ENCODE measurements at places on chromosomes 16 and 17. TPM values are rescaled to one million over a fixed set of nuclear protein-coding genes. Genes with fewer than 3 reads are reported as not detected.

GRCh38 chr16:52489894-52490293, 57.0 kb downstream of the TOX3 start:
- DNase-seq: no peak
- no peak overlapping the region for H3K27ac ChIP-seq
- no peak overlapping the region for H3K4me3 ChIP-seq
- H3K27me3 ChIP-seq: no peaks in the 10 kb centered on the region
- H3K4me1 ChIP-seq: no peaks in the 10 kb centered on the region
- no peaks in the 10 kb centered on the region for H3K36me3 ChIP-seq

WFDC1 gene
- not detected for total RNA-seq

KRTAP16-1 gene
- total RNA-seq: 0.16 TPM

SLC16A6 gene
- total RNA-seq: 20.9 TPM

DNA sequence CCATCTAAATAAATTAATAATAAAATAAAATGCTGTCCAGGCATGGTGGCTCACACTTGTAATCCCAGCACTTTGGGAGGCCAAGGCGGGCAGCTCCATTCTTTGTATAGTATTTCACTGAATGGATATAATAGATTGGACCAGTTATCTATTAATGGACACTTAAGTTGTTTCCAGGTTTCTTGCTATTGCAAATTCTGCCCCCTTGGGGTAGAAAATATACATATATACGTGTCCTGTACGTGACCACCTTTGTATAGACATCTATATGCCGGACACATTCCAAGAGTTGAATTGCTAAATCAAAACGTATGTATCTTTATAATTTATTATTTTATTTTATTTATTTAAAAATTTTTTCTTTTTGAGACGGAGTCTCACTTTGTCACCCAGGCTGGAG, 3.9 kb upstream of the EXOC7 start:
- no peak overlapping the region for H3K4me3 ChIP-seq
- H3K27me3 ChIP-seq: no peaks in the 10 kb centered on the region

GRCh38 chr16:89324056-89325010, 106.8 kb downstream of the ZNF778 start:
- no peaks in the 10 kb centered on the region for H3K27me3 ChIP-seq
- peaks cover 8% of the 10 kb centered on the region for H3K36me3 ChIP-seq
- no peak overlapping the region for H3K4me3 ChIP-seq
- H3K27ac ChIP-seq: no peak overlapping the region

ASIC2 gene
- total RNA-seq: not detected

- no peak overlapping the region for H3K4me3 ChIP-seq
- H3K27ac ChIP-seq: no peak overlapping the region
- no peaks in the 10 kb centered on the region for H3K4me1 ChIP-seq
Measured at GRCh38 chr16:78200623-78201096, 101.2 kb downstream of the WWOX start.

- H3K36me3 ChIP-seq: peaks cover 33% of the 10 kb centered on the region
- H3K4me1 ChIP-seq: no peaks in the 10 kb centered on the region
- H3K4me3 ChIP-seq: no peak overlapping the region
- no peak for DNase-seq
- H3K27ac ChIP-seq: no peak overlapping the region
Measured at GRCh38 chr17:30519166-30519565, 42.0 kb downstream of the GOSR1 start.

ZACN gene
- 0.80 TPM for total RNA-seq

DNA sequence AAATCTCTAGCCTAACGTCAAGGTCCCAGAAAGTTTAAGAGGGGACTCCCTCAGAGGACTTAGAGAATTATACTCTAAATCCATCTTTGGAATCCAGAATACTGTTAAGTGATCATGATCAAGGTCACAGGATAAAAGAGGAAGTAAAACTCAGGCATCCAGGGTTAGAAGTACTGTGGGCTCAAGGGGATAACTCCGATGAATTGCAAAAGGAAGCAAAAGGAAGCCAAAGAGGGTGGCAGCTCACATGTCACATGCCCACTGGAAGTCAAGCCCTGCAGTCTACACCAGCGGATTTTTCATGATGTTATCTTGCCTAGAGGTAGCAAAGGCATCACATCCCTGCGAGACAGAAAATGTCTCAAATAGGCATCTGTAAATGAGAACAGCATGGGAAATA, 3.8 kb downstream of the ZNF821 start:
- peaks cover 36% of the 10 kb centered on the region for H3K4me1 ChIP-seq
- H3K27me3 ChIP-seq: no peaks in the 10 kb centered on the region
- no peak overlapping the region for H3K4me3 ChIP-seq
- H3K36me3 ChIP-seq: peaks cover 2% of the 10 kb centered on the region

ASB16 gene
- not detected for total RNA-seq

DNA sequence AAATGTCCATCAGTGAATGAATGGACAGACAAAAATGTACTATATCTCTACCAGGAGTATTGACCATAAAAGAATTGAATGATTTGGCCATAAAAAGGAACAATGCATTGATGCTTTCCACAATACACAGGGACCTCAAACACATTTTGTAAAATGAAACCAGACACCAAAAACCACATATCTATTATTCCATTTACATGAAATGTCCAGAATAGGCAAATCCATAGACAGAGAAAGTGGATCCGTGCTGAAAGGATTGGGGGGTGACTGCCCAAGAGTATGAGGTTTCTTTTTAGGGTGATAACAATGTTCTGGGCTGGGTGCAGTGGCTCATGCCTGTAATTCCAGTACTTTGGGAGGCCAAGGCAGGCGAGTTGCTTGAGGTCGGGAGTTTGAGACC, 6.9 kb upstream of the LITAF start:
- peaks cover 16% of the 10 kb centered on the region for H3K4me1 ChIP-seq
- H3K27ac ChIP-seq: no peak overlapping the region
- H3K36me3 ChIP-seq: no peaks in the 10 kb centered on the region
- no peaks in the 10 kb centered on the region for H3K27me3 ChIP-seq
- H3K4me3 ChIP-seq: no peak overlapping the region

- H3K36me3 ChIP-seq: peaks cover 14% of the 10 kb centered on the region
- H3K4me3 ChIP-seq: no peak overlapping the region
- no peaks in the 10 kb centered on the region for H3K4me1 ChIP-seq
- no peak overlapping the region for H3K27ac ChIP-seq
- DNase-seq: no peak
Measured at GRCh38 chr17:14351493-14351892, 50.6 kb downstream of the HS3ST3B1 start.

SMIM5 gene
- total RNA-seq: 0.95 TPM

DNA sequence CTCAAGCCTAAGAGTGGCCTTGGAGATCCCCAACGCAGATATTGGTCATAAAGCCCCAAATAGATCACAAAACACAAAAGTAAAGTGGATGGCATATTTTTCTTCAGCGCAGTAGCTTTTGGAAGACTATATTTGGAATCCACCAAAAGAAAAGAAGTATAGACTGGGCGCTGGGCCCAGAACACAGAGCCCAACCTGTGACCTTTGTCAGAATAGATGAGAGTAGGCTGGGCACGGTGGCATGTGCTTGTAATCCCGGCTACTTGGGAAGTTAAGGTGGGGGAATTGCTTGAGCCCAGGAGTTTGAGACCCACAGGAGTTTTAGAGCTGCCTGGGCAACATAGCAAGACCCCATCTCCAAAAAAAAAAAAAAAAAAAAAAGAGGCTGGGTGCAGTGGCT, 14.6 kb downstream of the SCIMP start:
- H3K4me3 ChIP-seq: no peak overlapping the region
- H3K27me3 ChIP-seq: no peaks in the 10 kb centered on the region
- DNase-seq: no peak
- H3K27ac ChIP-seq: peak overlapping the region; percentile 82
- H3K4me1 ChIP-seq: peaks cover 56% of the 10 kb centered on the region
- H3K36me3 ChIP-seq: peaks cover 5% of the 10 kb centered on the region

- H3K4me3 ChIP-seq: no peak overlapping the region
- H3K4me1 ChIP-seq: peaks cover 11% of the 10 kb centered on the region
- no peaks in the 10 kb centered on the region for H3K27me3 ChIP-seq
- peak; percentile 12 for DNase-seq
Measured at GRCh38 chr17:31877911-31878702, 19.1 kb upstream of the COPRS start.

IRX3 gene
- total RNA-seq: not detected

- H3K4me1 ChIP-seq: peaks cover 4% of the 10 kb centered on the region
- H3K27ac ChIP-seq: no peak overlapping the region
- H3K4me3 ChIP-seq: no peak overlapping the region
Measured at GRCh38 chr17:77822302-77823030, 136.0 kb upstream of the TNRC6C start.

- peaks cover 21% of the 10 kb centered on the region for H3K36me3 ChIP-seq
- peak overlapping the region; percentile 83 for H3K4me3 ChIP-seq
- no peaks in the 10 kb centered on the region for H3K27me3 ChIP-seq
- DNase-seq: no peak
- H3K4me1 ChIP-seq: peaks cover 74% of the 10 kb centered on the region
Measured at GRCh38 chr16:28491230-28491969, 474 bp downstream of the CLN3 start.

DNA sequence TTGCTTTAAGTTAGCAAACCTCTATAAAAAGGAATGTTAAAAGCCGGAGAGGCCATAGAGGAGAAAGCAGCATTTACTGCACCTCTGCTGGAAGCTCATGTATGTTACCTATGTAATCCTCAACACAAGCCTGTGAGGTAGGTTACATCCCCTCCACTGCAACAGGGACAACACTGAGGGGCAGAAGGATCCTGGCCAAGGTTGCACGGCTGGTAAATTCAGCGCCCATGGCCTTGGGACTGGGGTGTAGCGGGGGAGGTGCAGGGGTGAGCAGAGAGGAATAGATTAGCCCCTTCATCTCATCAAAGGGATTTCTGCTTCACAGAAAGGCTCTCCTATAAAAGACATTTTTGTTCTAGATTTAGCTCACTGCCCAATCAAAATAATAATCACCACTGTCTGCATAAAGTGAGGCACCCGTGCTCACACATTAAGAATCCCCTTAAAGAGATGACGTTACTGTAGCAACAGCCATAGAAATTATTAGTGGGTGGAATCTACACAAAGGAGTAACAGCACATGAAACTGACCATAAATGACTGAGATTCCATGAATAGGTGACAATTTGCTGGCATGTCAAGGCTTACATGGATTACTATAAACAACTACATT, 3.3 kb downstream of the ZCCHC14 start:
- DNase-seq: no peak
- H3K27me3 ChIP-seq: no peaks in the 10 kb centered on the region
- no peak overlapping the region for H3K4me3 ChIP-seq
- no peaks in the 10 kb centered on the region for H3K36me3 ChIP-seq

TM4SF5 gene
- total RNA-seq: not detected

DNA sequence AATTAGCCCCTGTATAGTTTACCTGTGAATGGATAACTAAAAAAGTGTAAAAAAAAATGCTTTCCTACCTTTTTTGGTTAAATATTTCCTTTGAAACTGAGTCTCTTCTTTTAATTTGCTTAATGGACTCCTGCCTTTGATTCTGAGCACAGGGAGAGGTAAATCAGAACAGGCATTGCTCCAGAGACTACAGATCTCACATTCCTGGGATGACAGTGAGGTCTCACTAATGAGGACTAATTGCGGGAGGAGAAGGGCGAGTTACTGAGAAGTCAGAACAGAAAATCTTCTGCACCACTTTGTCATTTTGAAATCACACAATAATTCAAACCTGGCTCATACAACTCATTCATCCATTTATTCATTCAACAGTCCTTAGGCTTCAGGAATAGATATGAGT, 437.0 kb upstream of the ASIC2 start:
- H3K27ac ChIP-seq: no peak overlapping the region
- no peaks in the 10 kb centered on the region for H3K4me1 ChIP-seq
- DNase-seq: no peak
- no peak overlapping the region for H3K4me3 ChIP-seq

GRCh38 chr17:80795754-80796153, 195.9 kb upstream of the CHMP6 start:
- H3K27ac ChIP-seq: no peak overlapping the region
- no peak for DNase-seq
- H3K4me3 ChIP-seq: no peak overlapping the region
- H3K36me3 ChIP-seq: peaks cover 7% of the 10 kb centered on the region
- H3K27me3 ChIP-seq: no peaks in the 10 kb centered on the region

DNA sequence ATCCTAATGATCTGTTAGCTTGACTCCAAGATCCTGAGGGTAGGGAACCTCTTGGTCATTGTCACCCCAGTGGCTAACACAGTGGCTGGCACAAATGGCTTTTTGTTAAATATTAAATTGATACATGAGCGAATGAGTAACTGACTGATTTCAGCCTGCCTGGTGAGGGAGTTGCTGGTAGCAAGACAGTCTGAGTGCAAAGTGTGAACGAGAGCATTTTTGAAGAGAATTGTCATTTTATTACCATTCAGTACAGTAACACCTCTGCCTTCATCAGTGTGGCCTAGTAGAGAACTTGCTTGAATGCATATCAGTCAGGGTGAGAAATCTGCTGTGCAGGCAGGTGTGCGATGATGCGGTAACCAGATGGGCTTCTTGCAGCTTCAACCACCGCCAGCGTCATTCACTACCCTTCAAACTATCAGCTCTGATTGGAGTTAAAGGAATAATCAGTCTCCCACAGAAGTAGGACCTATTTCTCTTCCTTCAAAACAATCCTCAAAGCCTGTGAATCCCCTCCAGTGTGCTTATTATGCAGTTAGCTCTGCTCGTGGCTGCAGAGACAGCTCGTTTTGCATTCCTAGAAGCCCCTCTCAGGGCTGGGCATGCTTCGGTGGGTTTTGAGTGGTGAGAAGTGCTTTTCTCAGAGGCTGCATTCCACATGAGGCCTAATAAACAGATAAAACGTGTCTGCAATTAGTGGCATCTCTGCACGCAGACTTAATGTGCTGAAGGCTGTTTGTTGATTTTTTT, 29.0 kb downstream of the HEXIM2 start:
- no peaks in the 10 kb centered on the region for H3K4me1 ChIP-seq
- no peaks in the 10 kb centered on the region for H3K27me3 ChIP-seq
- H3K4me3 ChIP-seq: no peak overlapping the region
- no peak overlapping the region for H3K27ac ChIP-seq
- DNase-seq: no peak

DNA sequence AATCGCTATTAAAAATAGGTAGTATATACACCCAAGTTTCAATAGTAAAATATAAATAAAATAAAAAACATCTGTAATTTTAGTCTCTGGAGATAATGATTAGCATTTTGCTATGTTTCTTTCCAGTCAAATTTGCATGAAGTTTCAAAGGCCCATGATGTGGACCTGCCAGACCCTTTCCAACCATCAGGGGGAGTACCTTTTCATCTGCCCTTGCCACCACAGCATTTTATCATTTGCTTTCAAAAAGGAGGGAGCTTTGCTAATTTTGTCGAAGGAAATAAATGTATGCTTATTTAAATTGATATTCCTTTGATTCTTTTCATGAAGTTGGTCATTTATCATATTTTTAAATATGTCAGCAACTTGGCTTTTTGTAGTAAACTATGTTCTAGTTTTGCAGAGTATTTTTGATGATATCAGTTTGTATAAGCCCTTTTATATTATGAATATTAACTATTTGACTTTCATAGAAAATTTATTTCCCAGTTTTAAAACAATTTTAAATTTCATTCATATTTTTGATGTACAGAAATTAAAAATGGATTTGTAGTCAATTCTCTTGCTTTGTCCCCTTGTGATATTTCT, 115.2 kb upstream of the NETO2 start:
- H3K27me3 ChIP-seq: no peaks in the 10 kb centered on the region
- peaks cover 9% of the 10 kb centered on the region for H3K36me3 ChIP-seq
- no peak for DNase-seq
- H3K4me3 ChIP-seq: no peak overlapping the region
